Left lung (tissue), 14 donors: ENCODE measurements at places on chromosomes 1 and 21.

DNA sequence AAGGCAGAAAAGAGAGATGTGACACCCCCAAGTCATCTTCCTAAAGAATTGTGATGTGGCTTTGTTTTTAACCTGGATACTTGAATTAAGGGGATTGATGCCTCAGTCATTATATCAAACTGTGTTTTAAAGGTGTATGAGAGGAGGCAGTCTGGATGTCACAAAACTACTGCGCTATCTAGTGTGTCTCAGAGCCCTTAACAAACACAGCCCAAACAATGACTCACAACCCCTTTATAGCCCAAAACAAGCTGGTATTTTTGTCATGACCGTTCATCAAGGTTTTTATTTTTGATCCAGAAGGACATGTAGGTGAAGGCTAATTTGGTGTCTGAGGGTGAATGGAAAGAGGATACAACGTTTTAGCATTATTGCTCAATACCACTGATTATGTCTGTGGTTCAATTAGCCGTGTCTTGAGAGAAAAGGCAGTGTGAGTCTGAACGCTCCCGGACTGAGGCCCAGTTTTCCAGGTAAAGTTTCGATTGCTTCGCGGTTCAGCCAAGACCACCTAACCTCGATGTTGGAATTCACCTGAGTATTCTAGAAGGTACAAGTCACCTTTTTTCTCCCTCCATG is 71.6 kb downstream of the SGIP1 start:
- no peak overlapping the region for H3K27ac ChIP-seq
- no peak overlapping the region for H3K4me3 ChIP-seq
- H3K36me3 ChIP-seq, result no peaks in the 10 kb centered on the region
- DNase-seq, result no peak

DNA sequence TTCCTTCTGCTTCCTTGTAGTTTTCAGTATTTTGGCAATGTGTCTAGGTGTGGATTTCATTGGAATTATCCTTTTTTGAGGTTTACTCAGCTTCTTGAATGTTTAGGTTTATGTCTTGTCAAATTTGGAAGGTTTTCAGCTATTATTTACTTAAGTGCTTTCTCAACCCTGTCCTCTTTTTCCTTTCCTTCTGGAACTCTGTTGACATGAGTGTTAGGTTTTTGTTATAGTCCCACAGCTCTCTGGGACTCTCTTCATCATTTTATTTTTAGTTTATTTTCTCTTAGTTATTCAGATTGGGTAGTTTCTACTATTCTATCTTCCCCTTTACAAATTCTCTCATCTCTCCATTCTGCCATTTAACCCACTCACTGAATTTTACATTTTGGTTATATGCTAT is 63.1 kb upstream of the GPR88 start:
- no peaks in the 10 kb centered on the region for H3K27me3 ChIP-seq
- no peaks in the 10 kb centered on the region for H3K4me1 ChIP-seq
- DNase-seq, result no peak
- H3K27ac ChIP-seq, result no peak overlapping the region

DNA sequence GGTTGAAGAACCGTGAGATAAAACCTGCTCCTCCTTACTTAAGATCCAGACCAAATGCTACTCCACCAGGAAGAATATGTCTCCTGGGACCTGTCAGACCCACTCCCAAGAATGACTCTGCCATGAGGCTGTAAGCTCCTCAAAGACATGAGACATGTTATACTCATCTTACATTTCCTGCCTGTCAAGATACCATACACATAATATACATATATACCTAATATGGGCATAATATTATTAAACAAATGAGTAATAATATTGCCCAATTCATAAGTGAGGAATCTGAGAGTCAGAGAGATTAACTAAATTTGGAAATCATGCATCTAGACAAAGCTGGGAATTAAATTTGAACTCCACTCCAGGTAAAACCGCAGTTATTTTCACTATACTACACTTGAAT is 634.9 kb downstream of the LMO4 start:
- no peaks in the 10 kb centered on the region for H3K36me3 ChIP-seq
- H3K4me1 ChIP-seq, result no peaks in the 10 kb centered on the region
- H3K27ac ChIP-seq, result no peak overlapping the region
- H3K4me3 ChIP-seq, result no peak overlapping the region
- no peak for DNase-seq

- DNase-seq, result no peak
- H3K4me3 ChIP-seq, result no peak overlapping the region
- H3K27me3 ChIP-seq, result no peaks in the 10 kb centered on the region
- H3K36me3 ChIP-seq, result no peaks in the 10 kb centered on the region
These were observed 3.1 kb upstream of the CAMTA1 start for GRCh38 chr1:6782151-6782550.

DNA sequence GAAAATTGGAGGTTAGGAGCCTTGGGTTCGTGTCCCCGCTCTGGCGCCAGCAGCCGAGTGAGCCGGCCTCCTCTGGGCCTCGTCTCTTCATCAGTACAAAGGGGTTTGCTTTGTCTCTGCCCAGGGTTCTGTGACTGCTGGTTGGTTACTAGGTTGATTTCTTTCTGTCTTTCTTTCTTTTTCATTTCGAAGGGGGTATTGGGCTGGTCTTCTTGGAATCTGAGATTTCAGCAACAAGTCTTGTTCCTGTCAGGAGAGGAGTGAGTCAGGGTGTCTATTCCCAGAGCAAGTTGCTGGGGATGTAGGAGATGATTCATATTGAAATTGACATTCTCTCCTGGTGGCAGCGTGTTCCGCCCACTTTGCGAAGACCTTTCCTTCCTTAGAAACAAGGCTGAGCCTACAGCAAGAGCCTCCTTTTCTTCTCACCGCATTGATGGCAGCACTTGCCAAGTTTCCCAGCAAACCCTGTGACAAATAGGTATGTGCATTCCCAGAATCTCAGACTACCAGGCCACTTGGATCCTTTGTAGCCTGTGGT is 79.2 kb downstream of the MAN1C1 start:
- H3K4me1 ChIP-seq, result peaks cover 17% of the 10 kb centered on the region
- H3K36me3 ChIP-seq, result no peaks in the 10 kb centered on the region
- peak overlapping the region; percentile 82 for H3K27ac ChIP-seq

DNA sequence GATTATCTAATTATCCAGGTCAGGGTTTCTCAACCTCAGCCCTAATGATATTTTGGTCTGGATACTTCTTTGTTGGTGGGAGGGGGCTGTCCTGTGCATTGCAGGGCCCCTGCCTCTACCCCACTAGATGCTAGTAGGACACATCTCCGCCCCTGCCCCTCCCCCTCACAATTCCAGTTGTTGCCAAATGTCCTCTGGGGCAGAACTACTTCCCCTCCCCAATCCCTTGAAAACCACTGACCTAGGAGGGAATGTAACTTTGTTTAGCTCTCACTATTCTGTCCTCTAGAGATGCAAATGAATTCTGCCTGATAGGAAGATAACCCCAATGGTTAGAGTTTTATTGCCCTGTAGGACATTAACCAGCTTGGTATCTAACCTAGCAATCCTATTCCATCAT is 8.1 kb downstream of the CACNA1S start:
- H3K27me3 ChIP-seq, result no peaks in the 10 kb centered on the region
- H3K4me1 ChIP-seq, result no peaks in the 10 kb centered on the region
- no peaks in the 10 kb centered on the region for H3K36me3 ChIP-seq
- no peak overlapping the region for H3K4me3 ChIP-seq
- H3K27ac ChIP-seq, result no peak overlapping the region

DNA sequence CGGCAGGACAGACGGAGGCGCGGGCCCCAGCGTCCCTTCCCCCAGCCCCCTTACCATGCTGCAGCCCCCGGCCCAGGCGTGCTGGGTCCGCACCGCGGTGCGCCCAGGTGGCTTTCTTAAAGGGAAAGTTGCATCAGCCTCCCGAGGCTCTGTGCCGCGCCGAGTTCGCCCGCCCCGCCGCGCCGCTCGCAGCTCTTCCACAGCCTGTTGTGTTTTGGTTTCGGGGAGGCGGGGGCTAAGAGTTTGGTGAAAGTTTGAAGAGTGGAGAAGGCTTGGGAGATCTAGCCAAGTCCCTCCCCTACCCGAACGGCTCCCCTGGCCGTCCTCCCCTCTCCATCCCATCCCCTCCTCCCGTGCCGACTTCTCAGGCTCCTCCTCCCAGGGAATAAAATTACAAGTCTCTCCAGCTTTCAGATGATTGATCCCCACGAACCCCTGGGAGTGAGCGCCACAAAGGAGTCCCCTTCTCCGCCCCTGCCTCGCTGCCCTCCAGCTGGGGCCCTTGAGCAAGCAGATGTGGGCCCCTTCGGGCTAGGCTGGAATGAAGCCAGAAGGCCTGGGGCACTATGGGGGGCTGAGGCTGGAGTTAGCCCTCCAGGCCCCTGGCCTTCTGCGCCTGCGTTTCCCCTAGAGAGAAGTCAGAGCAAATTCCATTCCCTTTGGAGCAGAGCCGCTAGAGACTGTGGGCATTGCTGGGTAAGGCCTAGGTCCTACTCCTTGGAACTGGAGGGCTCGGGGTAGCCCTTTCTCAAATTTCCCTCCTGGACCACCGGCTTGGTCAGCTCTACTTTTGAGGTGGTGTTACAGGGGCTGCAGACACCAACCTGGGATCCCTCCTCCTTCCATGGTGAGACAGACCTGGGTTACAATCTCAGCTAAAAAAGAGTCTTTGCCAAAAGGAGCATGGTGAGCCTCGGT is at the start of gene SLC6A9:
TSS of gene SLC6A9 (minus strand) at position 211 of the 918 bp plus-strand sequence. CDS start 7,185 bp downstream, outside the sequence.
- H3K4me1 ChIP-seq, result peaks cover 37% of the 10 kb centered on the region
- H3K27ac ChIP-seq, result peak within 1 kb of the TSS; percentile 87
- H3K36me3 ChIP-seq, result no peaks in the 10 kb centered on the region
- no peaks in the 10 kb centered on the region for H3K27me3 ChIP-seq
- H3K4me3 ChIP-seq, result peak within 1 kb of the TSS; percentile 86
- peak; percentile 73 for DNase-seq

- H3K4me1 ChIP-seq, result no peaks in the 10 kb centered on the region
- no peak overlapping the region for H3K4me3 ChIP-seq
- H3K36me3 ChIP-seq, result no peaks in the 10 kb centered on the region
- H3K27ac ChIP-seq, result no peak overlapping the region
These were observed 23.3 kb downstream of the CYP2J2 start for GRCh38 chr1:59903141-59903754.

- H3K4me3 ChIP-seq, result peak within 1 kb of the TSS; percentile 76
- no peaks in the 10 kb centered on the region for H3K27me3 ChIP-seq
- H3K27ac ChIP-seq, result peak within 1 kb of the TSS; percentile 80
- peaks cover 77% of the 10 kb centered on the region for H3K4me1 ChIP-seq
- no peaks in the 10 kb centered on the region for H3K36me3 ChIP-seq
- peak; percentile 96 for DNase-seq
These were observed at the start of gene DHRS3 for GRCh38 chr1:12617901-12618660. Gene DHRS3 (minus strand): TSS chr1:12618210. CDS start chr1:12617348, 862 bp downstream.

GRCh38 chr21:45460011-45460565 is 55.1 kb downstream of the COL18A1 start:
- DNase-seq, result no peak
- H3K4me3 ChIP-seq, result no peak overlapping the region
- H3K36me3 ChIP-seq, result no peaks in the 10 kb centered on the region
- no peaks in the 10 kb centered on the region for H3K27me3 ChIP-seq
- H3K27ac ChIP-seq, result peak overlapping the region; percentile 41

DNA sequence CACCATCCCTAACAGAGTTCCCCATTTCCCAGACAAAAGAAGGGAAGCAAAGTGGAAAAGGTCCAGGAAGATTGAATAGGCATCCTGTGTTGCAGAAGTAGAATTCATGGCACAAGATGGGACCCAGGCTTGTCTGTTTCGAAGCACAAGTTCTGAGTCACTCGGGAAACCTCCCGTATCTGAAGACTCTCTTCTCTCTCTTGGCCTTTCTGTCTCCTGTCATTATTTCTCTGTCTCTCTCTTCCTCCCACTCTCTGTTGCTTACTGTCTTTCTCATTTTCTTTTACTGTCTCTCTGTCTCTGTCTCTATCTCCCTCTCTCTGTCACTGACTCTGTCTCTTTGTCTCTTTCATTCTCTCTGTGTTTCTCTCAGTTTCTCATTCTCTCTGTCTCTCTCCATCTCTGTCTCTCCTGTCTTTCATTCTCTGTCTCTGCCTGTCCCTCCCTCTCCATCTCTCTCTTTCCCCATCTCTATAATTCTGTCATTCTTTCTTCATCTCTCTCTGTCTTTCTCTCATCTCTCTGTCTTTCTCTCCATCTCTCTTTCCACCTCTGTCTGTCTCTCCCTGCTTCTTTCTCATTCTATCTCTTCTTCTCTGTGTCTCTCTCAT is 23.7 kb downstream of the RNF187 start:
- DNase-seq, result no peak
- no peak overlapping the region for H3K27ac ChIP-seq
- H3K36me3 ChIP-seq, result no peaks in the 10 kb centered on the region

GRCh38 chr21:33572350-33572749 is 16.1 kb downstream of the DONSON start:
- H3K4me3 ChIP-seq, result no peak overlapping the region
- H3K36me3 ChIP-seq, result no peaks in the 10 kb centered on the region
- H3K27ac ChIP-seq, result no peak overlapping the region
- H3K27me3 ChIP-seq, result no peaks in the 10 kb centered on the region
- H3K4me1 ChIP-seq, result no peaks in the 10 kb centered on the region

DNA sequence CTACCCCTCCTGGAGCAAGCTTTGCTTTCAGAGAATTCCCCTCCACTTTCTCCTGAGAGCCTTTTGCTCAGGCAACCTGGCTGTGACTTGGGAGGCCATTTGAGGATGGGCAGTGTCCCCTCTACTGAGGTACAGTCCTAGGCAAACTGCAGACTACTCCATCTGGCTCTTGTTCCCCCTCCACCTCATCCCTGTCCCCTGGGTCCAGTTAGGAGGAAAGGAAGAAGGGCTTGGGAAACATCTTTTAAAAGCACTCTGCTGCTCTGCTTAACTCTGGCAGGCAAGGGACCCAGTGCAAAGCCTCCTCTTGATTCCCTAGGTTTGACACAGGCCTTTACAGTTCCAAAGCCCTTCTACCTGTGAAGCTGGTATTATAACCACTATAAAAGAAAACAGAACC is 108.2 kb downstream of the NAV1 start:
- peaks cover 36% of the 10 kb centered on the region for H3K4me1 ChIP-seq
- H3K4me3 ChIP-seq, result no peak overlapping the region
- DNase-seq, result no peak
- no peak overlapping the region for H3K27ac ChIP-seq
- peaks cover 40% of the 10 kb centered on the region for H3K27me3 ChIP-seq

DNA sequence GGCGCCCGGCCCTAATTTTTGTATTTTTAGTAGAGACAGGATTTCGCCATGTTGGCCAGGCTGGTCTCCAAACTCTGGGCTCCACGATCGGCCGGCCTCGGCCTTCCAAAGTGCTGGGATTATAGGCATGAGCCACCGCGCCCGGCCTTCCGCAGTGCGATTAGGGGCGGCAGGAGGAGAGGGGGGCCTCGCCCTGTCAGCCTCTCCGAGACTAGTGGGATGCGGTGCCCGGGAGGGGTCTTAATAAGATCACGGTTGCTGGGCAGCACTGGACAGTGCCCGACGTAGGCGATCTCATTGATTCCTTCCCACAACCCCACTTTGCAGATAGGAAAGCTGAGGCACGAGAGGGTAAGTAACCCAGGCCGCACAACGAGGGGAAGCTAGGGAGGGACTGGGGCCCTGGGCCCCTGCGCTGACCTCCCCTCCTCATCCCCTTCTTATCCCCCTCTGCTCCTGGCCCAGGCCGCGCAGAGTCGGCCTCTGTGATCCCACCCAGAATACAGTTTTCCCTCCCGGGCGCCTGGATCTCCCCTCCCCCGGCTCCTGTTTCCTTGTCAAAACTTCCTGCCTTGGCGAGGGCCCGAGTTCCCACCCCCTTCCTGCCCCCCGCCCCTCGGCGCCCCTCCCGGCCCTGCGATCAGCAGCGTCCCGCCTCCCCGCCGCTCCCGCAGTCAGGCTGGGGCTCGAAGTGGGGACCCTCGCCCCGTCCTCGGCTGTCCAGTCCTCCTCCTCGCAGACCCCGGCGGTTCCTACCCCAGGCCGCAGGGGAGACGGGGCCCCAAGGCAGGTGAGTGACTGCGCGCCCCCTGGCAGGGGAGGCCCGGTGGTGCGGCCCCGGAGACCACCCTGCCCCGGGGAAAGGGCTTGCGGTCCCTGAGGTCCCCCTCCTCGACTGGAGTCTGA is at the start of gene PEAR1:
TSS of gene PEAR1 (plus strand) at position 671 of the 906 bp plus-strand sequence. CDS start 10,209 bp downstream, outside the sequence.
- H3K4me1 ChIP-seq, result peaks cover 56% of the 10 kb centered on the region
- H3K27me3 ChIP-seq, result peaks cover 51% of the 10 kb centered on the region
- peak within 1 kb of the TSS; percentile 84 for H3K27ac ChIP-seq
- DNase-seq, result peak; percentile 47
- no peaks in the 10 kb centered on the region for H3K36me3 ChIP-seq
